Stimulated activated CD4-positive, alpha-beta T cell treated with anti-CD3 and anti-CD28 coated beads, Interleukin-1b, Interleukin-23, amount 100 ng/mL, for 24 hours (primary cell): ENCODE measurements at places on chromosomes 6 and 20.

- DNase-seq, result no peak
Measured at GRCh38 chr20:62511300-62511914, 35.6 kb upstream of the GATA5 start.

- no peak for DNase-seq
Measured at GRCh38 chr20:16732506-16733152, 2.8 kb downstream of the SNRPB2 start.

- peak; percentile 43 for DNase-seq
Measured at GRCh38 chr6:41066867-41067304, 5.3 kb downstream of the OARD1 start.

- no peak for DNase-seq
Measured at GRCh38 chr6:100393493-100393892, 71.2 kb downstream of the SIM1 start.

GRCh38 chr20:2379511-2380229, 1.0 kb upstream of the TGM6 start:
- no peak for DNase-seq

DNA sequence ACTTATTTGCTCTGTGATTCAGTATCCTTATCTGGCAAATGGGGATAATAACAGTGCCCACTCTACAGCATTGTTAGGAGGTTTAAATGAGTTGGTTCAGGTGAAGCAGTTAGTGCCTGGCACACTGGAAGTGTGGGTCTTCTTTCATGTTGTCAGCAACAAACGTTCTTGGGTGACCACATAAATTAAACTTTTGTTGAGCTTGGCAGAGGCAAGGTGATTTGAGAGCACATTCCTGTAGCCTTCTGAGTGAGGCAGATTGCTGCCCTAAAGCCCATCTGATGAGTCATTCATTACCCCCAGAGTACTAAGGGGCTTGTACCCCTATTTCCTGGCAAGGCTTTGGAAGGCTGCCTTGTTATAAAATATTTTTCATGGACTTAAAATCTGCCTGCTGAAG, 25.8 kb downstream of the SEC23B start:
- no peak for DNase-seq

GRCh38 chr6:110741517-110741916, 73.8 kb downstream of the CDK19 start:
- DNase-seq, result no peak

GRCh38 chr6:140744659-140745320, 1370.3 kb upstream of the CITED2 start:
- DNase-seq, result no peak

- no peak for DNase-seq
Measured at GRCh38 chr6:727856-728255, 34.9 kb upstream of the EXOC2 start.

GRCh38 chr20:61937146-61937962, 128.3 kb downstream of the TAF4 start:
- no peak for DNase-seq
